Activated B cell treated with CpG ODN at 0.5 μM for 24 hours (primary cell): ENCODE measurements at places on chromosomes 6 and 20.
A peak's percentile ranks its signal among the peaks of the same experiment; 100 is the strongest.

DNA sequence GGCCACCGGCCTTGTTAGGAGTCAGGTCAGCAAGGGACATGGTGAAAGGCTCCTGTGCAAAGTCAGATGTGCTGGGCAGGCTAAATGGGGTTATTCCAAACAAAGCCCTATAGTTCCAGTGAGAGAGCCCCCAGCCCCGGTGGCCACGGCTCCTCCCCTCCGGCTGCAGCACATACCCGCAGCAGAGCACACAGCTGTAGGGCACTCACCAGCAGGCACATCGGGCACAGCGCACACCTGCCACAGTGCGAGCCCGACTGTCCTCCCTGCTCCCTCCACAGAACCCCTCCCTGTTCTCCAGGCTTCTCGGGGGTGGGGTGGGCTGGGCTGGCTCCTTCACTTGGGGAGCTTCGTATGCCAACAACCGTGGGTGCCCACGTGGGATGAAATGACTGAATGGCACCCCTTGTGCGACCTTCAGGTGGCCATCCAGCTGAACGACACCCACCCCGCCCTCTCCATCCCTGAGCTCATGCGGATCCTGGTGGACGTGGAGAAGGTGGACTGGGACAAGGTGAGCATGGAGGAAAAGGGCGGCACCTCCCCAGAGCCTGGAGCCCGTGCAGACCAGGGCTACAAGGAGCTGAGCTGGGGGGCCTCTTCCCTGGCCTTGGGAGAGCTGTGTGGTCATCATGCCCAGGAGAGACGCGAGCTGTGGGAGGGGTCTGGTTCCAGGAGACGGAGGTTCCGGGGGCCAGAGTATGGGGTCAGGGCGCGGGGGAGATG is 30.9 kb downstream of the PYGB start:
- DNase-seq: peak; percentile 12

- no peak for DNase-seq
These were observed 84.6 kb downstream of the PDE7B start for GRCh38 chr6:135935941-135936601.

GRCh38 chr20:17972121-17972520 is 3.3 kb downstream of the MGME1 start:
- no peak for DNase-seq

- no peak for DNase-seq
These were observed 17.8 kb upstream of the TAGAP start for GRCh38 chr6:159062564-159062945.
